Metanephros (tissue), 2 donors: ENCODE measurements at places on chromosomes 3 and 15. TPM values are rescaled to one million over a fixed set of nuclear protein-coding genes. Genes with fewer than 3 reads are reported as not detected.

EXD1 gene
- not detected for total RNA-seq

GXYLT2 gene
- 26.6 TPM for total RNA-seq

MORF4L1 gene
- total RNA-seq = 265 TPM

SUCLG2 gene
- total RNA-seq = 48.3 TPM

SLC24A5 gene
- 0.18 TPM for total RNA-seq

KLHL6 gene
- total RNA-seq = 3.5 TPM

TGM5 gene
- total RNA-seq = not detected

RTP2 gene
- not detected for total RNA-seq

HTR3E gene
- not detected for total RNA-seq

GRIP2 gene
- 5.4 TPM for total RNA-seq
